ENCODE measurements at places on chromosomes 11 and 22.

- no peak for DNase-seq
These were observed 1.5 kb downstream of the CRKL start for GRCh38 chr22:20918663-20919218.

GRCh38 chr11:40924915-40925314 is 534.5 kb downstream of the LRRC4C start:
- no peak for DNase-seq

GRCh38 chr11:64850979-64851567 is 6.6 kb upstream of the CDC42BPG start:
- no peak for DNase-seq

GRCh38 chr11:118212131-118212725 is 12.6 kb downstream of the JAML start:
- DNase-seq = no peak

- DNase-seq = no peak
These were observed 1.1 kb upstream of the ATG16L2 start for GRCh38 chr11:72812967-72813739.

GRCh38 chr11:3703383-3703782 is 32.2 kb upstream of the CHRNA10 start:
- no peak for DNase-seq

DNA sequence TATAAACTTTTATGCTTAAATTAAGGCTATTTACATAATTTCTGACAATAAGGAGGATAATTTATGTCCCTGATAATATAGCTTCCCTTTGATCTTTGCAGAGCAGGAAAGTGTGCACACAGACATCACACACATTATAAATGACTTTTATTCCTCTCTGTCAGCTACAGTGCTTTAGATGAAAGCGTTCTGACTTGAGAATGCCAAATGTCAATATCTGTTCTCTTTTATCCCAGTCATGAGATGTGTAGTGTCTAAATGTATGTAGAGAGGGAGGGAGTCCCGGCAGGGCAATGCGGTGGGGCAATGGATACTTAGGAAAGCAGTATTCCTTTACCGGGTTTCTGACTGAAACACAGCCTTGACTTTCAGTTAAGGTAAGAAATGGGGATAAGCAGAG is 225.4 kb upstream of the CHORDC1 start:
- no peak for DNase-seq

- DNase-seq = no peak
These were observed 26.5 kb upstream of the SOX6 start for GRCh38 chr11:16382638-16383380.

- DNase-seq = no peak
These were observed 9.7 kb downstream of the TMEM45B start for GRCh38 chr11:129825380-129825779.

- DNase-seq = no peak
These were observed 26.8 kb downstream of the LARGE1 start for GRCh38 chr22:33893512-33893911.

GRCh38 chr11:33157103-33158027 is 3.9 kb downstream of the CSTF3 start:
- DNase-seq = no peak

- DNase-seq = no peak
These were observed 8.3 kb downstream of the PRR5L start for GRCh38 chr11:36304351-36304750.

- no peak for DNase-seq
These were observed 57.7 kb upstream of the AMPD3 start for GRCh38 chr11:10397226-10397987.

GRCh38 chr22:24996420-24996952 is 44.0 kb downstream of the KIAA1671 start:
- no peak for DNase-seq

GRCh38 chr11:68035266-68035876 is 3.5 kb upstream of the TCIRG1 start:
- DNase-seq = no peak

GRCh38 chr11:12196308-12196707 is 85.9 kb downstream of the MICAL2 start:
- DNase-seq = no peak

DNA sequence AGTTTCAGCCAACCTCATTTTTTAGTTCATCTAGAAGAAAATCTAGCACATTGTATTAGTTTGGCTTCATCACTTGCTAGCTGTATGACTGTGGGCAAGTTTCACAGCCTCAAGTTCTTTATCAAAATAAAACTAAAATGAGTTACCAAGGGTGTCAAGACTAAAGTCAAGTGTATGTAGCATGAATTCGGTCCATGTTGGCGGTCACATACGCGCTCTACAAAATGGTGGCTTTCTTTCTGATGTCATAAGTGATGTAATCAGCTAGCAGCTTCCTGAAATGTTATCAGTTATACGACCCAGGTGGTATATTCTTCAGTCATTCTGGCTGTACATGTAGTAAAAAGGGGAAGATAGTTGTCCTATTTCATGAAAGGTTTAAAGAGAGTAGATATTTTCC is 50.5 kb downstream of the POLD3 start:
- DNase-seq = no peak

DNA sequence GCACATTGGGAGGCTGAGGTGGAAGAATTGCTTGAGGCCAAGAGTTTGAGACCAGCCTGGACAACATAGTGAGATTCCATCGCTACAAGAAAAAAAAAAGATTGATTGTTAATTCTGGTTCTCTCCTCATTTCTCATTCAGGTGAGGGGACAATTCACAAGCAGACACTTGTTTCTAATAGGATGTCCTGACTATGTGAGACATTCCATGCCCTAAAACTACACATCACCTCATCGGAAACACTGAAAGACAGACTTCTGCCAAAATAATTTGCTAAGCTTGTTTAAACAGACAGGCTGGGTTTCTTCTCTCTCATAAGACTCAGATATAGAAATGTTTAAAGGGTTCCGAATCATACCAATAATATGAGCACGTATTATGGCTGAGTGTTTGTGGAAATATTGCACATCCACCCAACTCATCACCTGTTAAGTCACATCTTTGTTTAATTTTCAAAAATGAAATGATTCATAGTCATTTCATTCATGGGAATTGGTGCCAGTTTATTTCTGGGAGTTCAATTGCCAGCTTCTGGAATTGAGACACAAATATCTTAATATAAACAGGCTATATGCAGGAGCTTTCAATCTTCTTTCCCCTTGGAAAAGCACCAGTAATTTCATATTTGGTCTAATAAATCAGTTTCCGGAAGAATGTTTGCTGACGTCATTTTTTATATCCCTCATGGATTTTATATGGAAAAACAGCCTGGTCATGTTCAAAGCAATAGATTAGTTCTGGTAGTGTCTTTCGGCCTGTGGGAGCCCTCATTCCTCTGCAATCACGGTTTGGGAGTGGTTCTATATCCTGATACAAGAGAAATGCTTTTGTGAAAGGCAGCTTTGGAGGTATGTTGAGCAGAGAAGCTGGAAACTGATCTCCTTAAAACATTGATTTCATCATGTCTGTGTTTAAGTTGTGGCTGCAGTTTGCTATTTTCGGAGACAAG is 87.0 kb downstream of the BDNF start:
- no peak for DNase-seq

GRCh38 chr22:38422611-38423511 is 32.1 kb downstream of the KCNJ4 start:
- DNase-seq = peak; percentile 53

GRCh38 chr11:27596388-27596787 is 89.8 kb upstream of the LIN7C start:
- no peak for DNase-seq

GRCh38 chr22:36395055-36395849 is 7.5 kb upstream of the MYH9 start:
- no peak for DNase-seq

GRCh38 chr11:120268686-120269085 is 28.7 kb downstream of the POU2F3 start:
- no peak for DNase-seq
